ENCODE measurements at places on chromosomes 5 and 9. TPM values are rescaled to one million over a fixed set of nuclear protein-coding genes. Genes with fewer than 3 reads are reported as not detected.

The PPP3R2 gene
- total RNA-seq, result not detected

The GRXCR2 gene
- not detected for total RNA-seq

The C8G gene
- total RNA-seq, result not detected

The NADK2 gene
- total RNA-seq, result 25.1 TPM

The PCDHB11 gene
- total RNA-seq, result under 0.01 TPM

The LPAR1 gene
- 0.32 TPM for total RNA-seq

Measured in epithelial cell of umbilical artery (primary cell).